Right renal cortex interstitium (tissue), 3 donors: ENCODE measurements at places on chromosomes 2 and 18. TPM values are rescaled to one million over a fixed set of nuclear protein-coding genes. Genes with fewer than 3 reads are reported as not detected.

- DNase-seq, result no peak
Observed at GRCh38 chr2:24566630-24567029, 75.6 kb downstream of the NCOA1 start.

The CNGA3 gene
- not detected for polyA plus RNA-seq

The BOLL gene
- not detected for polyA plus RNA-seq

- DNase-seq, result no peak
Observed at GRCh38 chr2:68352651-68353391, 12.3 kb upstream of the PLEK start.
